SK-N-SH treated with all-trans-retinoic acid at 6 μM for 48 hours (cell line): ENCODE measurements at places on chromosomes 2 and 18.

DNA sequence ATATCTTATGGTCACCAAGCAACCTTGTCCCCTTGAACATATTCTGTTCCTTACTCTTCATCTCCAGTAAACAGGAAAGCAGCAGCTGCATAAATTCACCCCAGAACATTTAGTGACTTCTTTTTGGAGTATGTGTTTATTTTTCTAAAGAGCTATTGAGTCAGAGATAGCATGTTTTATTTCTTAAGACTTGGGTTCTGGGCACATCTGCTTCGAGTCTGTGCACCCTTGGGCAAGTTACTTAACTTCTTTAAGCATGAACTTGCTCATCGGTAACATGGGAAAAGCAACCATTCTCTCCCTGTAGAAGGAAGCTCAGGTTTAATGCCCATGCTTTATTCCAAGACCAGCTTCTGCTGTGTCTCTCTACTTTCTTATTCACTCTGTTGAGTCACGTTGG is 309.3 kb upstream of the MEX3C start:
- no peak for ATAC-seq

- no peak for ATAC-seq
Measured at GRCh38 chr18:46416706-46417638, 240.0 kb downstream of the LOXHD1 start.

GRCh38 chr2:58651930-58652329 is 410.8 kb upstream of the FANCL start:
- ATAC-seq = no peak

GRCh38 chr2:190763901-190764514 is 115.1 kb downstream of the NAB1 start:
- no peak for ATAC-seq

DNA sequence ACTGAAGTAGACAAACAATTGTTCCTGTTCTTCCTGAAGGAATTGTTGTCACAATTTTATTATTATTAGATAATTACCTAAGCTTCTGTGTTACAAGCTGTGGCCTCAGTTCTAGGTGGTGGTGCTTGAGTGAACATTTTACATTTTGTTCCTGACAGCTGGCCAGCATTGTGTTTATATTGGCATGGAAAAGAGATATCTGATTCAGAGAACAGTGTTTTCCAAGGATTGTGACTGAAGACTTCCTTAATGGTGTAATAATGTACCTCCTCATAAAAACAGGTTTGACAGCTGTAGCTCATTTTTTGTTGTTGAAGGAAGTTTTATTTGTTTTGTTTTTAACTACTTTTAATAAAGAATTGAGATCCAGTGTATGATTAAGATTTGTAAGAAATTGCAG is 95.2 kb downstream of the EPB41L5 start:
- peak; percentile 50 for ATAC-seq

GRCh38 chr2:176111309-176111663 is 4.2 kb downstream of the HOXD11 start:
- peak; percentile 79 for ATAC-seq

DNA sequence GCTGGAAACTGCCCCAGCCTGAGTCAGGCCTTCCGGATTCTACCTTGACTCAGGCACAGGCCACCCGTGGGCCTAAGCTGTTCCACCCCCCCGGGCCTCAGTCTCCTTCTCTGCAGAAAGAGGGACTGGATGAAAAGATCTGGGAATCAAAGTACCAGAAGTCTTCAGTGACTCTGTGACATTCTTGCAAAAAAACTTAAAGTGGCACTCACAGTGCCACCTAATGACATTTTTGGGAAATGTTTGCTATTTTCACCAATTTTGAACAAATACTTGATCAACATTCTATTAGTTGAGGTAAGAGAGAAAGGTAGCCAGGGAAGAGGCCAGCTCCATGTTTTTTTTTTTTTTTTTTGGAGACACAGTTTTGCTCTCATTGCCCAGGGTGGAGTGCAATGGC is 48.3 kb upstream of the ACAA2 start:
- no peak; the same call in 2 of the 3 replicates for ATAC-seq

GRCh38 chr2:208129744-208130711 is at the start of gene CRYGC:
CRYGC (minus strand) TSS chr2:208129828; CDS start chr2:208129792, 36 bp downstream.
- peak; percentile 85 for ATAC-seq
